ENCODE measurements at places on chromosomes 6 and 20.

DNA sequence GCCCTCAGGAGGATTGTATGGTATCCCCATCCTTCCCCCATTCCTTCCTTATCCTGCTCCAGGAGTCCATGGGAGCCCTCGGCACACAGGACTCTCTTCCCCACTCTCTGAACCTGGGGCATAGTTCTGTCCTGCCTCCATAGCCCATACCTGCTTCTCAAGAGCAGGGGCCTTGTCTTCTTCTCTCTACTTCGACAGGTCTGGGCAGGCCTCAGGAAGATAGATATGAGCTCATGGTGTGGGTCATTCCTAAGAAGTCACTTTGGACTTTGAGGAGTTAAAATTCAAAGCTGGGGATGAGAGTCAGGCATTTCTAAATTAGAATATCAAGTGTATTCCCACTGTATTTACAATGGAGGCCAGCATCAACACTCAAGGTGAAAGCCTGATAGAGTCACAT, 8.4 kb upstream of the ADA start:
- DNase-seq = no peak

DNA sequence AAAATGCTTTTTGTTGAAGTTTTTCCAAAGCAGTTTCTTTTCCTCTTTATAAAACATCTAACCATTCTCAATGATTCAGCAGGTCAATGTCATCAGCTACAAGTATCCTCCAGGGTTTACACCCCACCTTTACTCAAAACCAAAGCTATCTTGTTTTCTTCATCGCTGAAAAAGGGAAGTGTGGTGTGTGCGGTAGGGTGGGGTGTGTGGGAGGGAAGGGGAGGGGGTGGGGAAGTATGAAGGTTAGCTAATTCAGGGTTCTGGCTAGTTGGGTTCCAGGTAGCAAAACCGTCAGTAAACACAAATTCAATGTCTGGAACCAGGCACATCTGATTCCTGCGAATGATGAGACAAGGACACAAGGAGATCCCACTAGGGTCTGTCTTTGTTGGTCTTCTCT, 189.6 kb downstream of the GJA10 start:
- DNase-seq = no peak

DNA sequence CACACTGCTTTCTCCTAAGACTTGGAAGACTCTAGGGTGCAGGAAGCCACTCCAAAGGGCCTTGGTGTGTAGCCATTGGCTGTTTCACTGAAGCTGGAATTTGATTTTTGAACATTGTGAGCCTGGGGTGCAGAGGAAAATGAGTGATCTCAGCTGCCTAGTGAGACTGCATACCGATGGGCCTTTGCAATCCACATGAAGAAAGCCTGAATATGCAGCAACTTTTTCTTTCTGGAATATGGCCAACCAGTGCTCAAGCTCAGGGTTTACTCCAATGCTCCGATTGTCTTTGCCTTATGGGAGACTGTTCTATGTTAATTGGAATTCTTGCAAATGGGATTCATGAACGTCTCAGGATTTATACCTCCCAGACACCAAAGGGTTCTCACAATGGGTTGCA, 242.6 kb downstream of the DOK5 start:
- DNase-seq = no peak

- DNase-seq = peak; percentile 94
These were observed 255.8 kb downstream of the BTBD3 start for GRCh38 chr20:12173347-12174012.

DNA sequence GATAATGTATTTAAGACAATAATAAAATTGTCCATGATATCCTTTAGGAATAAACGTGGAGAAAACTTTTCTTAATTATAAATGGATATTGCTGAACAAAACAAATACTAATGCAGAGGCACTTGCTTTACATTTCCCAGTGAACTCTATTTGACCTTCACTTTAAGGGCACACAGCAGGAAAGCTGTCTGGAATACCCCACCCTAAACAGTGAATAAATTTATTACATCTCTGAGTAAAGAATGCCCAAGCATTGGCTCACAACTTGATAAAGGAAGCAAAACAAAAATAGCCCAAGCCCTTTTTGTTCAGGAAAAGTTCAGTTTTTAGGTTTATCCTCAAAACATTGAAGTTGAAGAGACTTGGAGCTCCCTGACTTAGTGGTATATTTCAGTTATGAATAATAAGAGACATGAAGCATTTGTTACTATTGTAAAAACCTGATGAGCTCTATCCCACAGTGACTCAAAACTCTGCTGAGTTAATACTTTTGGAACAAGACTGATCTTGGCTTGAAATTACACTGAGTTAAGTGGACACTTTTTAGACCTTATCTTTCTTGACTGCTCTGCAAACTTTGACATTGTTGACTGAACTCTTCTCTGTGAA, 353.9 kb downstream of the BCKDHB start:
- no peak for DNase-seq

GRCh38 chr6:168739381-168739780, 298.4 kb downstream of the SMOC2 start:
- no peak for DNase-seq

DNA sequence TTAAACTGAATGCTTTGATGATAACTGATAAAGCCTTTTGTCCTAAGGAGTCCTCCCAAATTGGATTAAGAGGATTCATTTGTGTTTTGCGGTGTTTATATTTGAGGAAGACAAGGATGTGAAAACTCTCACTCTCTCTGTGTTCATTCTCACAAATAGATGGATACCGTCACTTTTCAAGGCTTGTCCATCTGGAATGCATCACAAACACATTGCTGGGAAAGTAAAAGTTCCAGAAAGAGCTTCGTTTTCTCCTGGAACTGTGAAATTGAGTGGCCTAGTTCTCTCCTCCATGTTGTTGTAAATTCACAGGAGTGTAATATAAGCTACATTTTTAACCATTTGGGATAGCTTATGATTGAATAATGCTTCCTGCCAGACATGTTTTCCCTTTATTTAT, 581.6 kb upstream of the FLRT3 start:
- DNase-seq = no peak

DNA sequence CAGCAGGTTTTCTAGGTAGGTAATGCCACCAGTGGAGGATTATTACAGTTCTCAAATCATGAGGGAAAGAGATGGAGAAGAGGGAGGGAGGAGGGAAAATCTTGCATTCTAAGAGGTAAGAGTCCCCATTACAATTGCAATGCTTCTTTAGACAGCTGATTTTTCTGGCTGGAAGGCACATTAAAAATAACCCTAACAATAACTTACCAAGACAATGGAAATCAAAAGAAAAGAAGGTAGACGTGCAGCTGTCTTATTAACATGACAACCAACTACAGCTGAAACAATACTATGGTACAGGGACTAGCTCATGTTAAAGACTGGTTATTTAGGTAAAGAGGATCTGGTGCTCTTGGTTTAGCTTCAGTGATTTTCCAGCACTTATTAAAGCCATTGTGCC, 24.6 kb downstream of the MCUR1 start:
- no peak for DNase-seq

DNA sequence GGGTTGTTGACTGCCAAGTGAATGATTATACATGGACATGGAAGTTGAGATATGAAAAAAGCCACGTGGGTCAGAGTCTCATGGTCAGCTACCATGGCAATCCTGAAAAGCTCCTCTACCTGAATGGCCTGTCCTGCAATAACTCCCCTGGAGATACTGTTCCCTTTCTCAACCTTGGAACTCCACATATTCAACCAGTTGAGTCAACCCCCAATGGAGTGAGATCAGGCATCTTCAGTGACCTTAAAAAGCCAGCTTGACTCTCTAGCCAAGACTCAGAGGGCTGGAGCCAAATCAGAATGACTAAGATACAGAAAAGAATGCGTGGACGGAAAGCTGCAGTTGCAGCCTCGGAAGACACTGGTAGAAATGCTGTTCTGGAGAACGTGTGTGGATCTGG, 341.3 kb downstream of the FOXA2 start:
- DNase-seq = no peak

DNA sequence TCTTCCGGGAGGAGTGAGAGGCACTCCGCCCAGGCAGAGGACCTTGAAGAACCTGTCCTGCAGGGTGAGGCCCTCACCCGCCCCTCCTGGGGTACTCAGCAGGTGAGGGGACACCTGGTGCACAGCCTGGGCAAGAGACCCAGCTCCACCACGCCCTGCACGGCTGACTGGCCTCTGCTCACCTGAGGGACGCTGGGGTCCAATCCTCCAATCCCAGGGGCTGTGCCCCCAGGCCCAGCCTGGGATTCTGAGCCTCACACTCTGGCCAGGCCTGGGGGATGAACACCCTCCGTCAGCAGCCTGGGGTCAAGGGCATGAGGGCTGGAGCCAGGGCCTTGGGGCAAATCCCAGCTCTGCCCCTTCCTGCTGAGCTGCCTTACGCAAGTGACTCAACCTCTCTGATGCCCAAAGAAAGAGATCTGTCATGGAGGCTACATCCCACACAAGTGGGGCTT, 149.9 kb upstream of the PTPN1 start:
- DNase-seq = no peak

GRCh38 chr6:40438246-40438887, 148.8 kb downstream of the LRFN2 start:
- no peak for DNase-seq

DNA sequence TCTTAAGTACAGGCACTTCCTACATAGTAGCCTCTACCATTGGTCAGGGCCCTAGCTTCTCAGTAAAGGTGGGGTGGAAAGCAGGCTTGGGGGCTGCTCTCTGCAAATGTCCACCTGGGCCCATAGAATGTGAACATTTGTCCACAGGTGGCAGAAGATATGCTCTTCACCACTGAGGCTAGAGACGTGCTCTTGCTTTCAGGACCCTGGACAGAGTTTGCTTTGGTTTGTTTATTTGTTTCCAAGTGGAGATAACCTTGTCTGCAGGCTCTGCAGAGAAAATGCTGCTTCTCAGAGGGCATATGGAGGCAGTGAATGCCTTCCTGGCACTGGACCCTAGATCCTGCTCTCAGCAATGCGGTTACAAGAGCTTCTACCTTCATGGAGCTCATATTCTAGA, 129.0 kb downstream of the F13A1 start:
- DNase-seq = no peak

DNA sequence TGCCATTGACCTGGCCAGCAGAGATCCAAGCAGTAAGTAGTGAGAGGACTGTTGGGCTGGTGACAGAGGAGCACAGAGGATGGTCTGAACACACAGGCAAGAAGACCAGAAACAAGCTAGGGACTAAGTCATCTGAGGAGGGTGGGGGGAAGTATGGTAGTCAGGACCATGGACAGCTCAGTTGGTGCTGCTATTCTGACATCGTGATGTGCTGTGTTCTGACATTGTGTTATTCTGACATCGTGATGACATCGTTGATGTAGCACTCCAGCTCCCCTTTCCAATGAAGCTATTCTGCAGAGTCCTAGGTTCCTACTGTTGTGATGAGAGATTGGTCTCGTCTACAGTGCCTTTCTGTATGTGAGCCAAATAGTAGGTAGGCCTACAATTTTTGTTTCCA, 28.7 kb downstream of the CFAP206 start:
- no peak for DNase-seq

DNA sequence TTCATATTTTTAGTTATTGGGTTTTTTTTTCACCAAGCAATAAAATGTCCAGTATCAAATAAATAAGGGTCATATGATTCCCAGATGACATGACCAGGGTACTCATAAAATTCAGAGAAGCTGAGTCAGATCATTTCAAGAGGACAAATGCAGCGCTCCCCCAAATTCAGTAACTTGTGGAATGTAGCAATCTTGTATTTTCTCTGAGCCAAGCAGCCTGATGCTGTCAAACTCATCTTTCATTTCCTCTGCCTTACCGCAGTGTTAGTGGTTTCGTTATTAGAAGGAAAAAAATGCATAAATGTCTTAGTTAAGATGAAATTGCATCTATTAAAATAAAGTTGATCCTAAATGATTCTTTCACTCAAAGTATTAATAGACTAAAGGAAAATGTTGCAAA, 57.8 kb upstream of the EDN1 start:
- no peak for DNase-seq

DNA sequence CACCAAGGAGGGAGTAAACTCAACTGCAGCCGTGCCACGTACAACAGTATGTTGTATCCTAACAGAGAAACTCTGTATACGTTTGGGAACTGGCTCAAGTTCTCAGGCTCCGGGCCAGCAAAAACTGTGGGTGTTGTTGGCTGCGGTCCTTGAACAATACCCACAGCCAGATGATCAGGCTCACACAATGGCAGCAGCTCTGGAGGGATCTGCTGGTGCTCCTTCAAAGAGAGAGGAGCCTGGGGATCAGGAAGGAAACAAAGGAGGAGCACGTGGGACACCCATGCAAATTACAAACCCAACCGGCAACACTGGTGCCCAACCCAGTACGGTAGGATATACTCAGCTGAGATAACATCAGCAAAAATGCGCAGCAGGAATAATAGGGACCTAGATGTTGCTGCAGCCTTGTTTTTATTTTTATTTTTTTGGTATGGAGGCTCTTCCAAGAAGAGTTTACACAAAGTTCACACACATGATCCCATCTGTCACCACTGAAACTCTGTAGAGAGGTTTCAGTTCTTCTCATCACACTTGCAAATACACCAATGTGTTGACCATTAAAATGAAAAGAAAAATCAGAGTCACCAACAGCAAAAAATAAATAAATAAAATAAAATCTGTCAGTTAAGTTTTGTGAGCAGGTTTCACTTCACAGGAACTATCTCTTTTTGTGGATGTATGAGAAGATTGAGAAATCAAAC, 41.2 kb upstream of the PDE10A start:
- peak; percentile 30 for DNase-seq

- DNase-seq = no peak
These were observed 42.8 kb downstream of the RPF2 start for GRCh38 chr6:111024681-111025080.

DNA sequence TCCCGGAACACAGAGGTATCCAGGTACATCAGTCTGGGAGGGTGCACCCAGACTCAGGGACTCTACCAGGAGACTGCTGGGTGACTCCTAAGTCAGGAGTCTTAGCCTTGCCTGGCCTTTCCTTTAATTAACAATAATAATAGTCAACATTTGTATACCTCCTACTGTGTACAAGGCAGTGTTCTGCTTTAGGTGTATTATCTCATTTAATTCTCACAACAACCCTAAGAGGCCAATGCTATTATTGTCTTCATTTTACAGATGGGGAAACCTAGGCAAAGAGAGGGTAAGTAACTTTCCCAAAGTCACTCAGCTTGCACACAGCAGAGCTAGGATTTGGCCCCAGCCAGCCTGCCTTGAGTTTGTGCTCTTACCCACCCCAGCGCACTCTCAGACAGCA, 39.6 kb downstream of the MRPL14 start:
- DNase-seq = no peak

- DNase-seq = no peak
These were observed 41.7 kb downstream of the ZMYND8 start for GRCh38 chr20:47314647-47315338.

DNA sequence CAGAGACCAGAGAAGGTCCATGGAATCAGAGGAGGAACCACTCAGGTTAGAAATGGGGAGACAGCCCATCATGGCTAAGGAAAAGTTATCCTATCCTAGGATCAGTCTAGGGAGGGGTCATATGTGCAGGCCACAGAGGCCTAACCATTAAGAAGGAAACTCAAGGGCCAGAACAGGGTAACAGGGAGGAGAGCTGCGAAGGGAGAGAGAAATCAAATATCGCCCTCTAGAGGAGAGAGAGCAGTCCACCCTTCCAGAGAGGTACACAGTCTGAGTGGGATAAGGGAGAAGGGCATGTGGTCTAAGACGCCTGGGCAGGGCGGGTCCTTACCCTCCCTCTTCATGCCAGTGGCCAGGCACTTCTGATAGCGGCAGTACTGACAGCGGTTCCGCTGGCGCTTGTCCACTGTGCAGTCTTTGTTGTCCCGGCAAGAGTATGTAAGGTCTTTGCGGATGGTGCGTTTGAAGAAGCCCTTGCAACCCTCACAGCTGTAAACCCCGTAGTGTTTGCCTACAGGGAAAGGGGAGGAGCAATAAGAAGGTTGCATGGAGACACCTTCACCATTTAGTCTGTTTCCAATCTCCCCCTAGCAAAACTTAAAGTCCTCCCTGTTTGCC, 2.9 kb downstream of the RXRB start:
- peak; percentile 67 for DNase-seq

Data from NCI-H1105 treated with DMSO at 0.1 percent for 48 hours (cell line).